ENCODE measurements at places on chromosomes 12 and 14.
A peak's percentile ranks its signal among the peaks of the same experiment; 100 is the strongest.

GRCh38 chr12:7395950-7396349, 48.0 kb downstream of the CD163L1 start:
- no peak for DNase-seq

- no peak for DNase-seq
Observed at GRCh38 chr14:80491650-80492049, 280.3 kb upstream of the DIO2 start.

GRCh38 chr14:90487031-90487430, 90.2 kb downstream of the CALM1 start:
- DNase-seq: no peak

DNA sequence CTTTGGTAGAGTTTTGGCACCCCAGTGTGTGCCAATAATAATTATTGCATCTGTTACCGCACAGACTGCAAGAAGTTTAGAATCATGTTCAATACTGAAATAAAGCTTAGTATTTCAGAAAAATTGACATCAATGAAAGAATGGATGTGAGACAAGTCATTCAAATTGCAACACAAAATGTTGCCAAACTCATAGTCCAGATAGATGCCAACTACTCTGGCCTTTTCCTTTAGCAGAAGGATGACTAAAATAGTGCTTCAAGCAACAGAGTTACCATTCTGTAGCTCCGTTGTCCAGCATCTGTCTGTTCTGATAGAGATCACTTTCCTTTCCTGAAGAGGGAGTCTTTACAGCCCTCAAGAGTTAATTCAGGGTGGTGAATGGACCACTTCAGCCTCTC, 77.5 kb downstream of the LIN7A start:
- no peak for DNase-seq

DNA sequence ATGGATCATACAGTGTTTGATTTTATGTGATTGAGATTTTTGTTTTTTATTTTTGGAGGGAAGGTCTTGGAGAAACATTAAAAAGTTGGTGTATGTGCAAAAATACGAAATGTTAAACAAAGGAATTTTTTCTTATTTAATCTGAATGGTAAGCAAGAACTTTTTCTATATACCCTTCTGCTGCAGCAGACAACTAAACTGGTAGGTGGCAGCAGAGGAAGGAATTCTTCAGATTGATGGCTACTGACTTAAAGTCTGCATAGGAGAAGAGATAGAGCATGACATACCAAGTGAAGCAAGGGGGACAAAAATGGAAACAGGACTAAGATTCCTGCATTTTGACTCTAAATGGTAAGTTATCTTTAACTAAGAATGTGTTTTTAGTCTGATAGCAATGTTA, 42.0 kb upstream of the A2ML1 start:
- peak; percentile 46 for DNase-seq

GRCh38 chr12:130104571-130105106, 57.6 kb upstream of the FZD10 start:
- no peak for DNase-seq

DNA sequence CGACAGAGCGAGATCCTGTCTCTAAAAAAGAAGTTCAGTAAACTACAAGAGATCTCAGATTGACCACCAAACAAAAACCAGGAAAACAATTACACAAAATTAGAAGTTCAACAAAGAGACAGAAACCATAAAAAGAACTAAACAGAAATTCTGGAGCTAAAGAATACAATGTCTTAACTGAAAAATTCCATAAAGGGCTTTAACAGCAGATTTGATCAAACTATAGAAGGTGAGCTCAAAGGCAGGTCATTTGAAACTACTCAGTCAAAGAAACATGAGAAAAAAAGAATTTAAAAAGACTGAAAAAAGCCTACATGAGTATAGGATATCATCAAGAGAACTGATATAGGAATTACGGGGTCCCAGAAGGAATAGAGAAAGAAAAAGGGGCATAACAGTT, 71.2 kb downstream of the ITPR2 start:
- DNase-seq: no peak

- DNase-seq: no peak
Observed at GRCh38 chr14:92704036-92704804, 44.2 kb downstream of the LGMN start.

DNA sequence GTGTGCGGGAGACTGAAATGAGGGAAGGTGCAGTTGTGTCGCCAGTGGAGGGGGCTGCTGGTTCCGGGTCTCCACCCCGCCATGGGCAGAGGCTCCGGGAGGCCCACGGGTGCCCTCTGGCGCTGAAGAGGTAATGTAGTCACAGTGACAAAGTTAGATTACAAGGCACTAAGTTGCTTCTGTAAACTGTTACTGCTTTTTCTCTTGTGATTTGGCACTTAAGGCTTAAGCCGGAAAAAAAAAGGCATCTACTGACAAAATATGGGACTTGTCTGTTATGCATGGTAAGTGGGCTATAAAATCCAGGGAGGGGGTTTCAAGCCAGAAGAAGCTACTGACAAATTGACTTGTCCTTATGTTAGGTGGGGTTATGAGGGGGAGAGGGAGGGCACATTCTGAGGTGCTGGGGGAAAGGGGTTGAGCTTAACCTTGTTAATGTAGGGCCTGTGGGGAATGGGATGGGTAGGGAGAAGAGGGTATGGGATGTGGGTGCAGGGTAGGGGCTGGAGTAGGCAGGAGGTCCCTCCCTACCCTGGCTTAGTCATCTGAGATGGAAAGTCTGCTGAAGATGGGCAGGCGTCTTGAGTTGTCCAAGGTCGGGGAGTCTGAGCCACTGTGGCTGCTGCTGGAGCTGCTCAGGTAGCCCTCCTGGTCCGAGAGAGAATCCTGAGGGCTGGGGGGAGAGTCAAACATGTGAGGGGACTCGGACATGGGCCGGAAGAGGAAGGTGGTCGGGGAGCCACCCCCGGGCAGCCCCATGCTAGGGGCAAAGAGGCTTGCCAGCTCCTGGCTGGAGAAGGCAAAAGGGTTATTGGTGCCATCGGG, 3.7 kb downstream of the ZFP36L1 start:
- DNase-seq: peak; percentile 59

- DNase-seq: no peak
Observed at GRCh38 chr14:77264466-77265186, 6.4 kb downstream of the NGB start.

DNA sequence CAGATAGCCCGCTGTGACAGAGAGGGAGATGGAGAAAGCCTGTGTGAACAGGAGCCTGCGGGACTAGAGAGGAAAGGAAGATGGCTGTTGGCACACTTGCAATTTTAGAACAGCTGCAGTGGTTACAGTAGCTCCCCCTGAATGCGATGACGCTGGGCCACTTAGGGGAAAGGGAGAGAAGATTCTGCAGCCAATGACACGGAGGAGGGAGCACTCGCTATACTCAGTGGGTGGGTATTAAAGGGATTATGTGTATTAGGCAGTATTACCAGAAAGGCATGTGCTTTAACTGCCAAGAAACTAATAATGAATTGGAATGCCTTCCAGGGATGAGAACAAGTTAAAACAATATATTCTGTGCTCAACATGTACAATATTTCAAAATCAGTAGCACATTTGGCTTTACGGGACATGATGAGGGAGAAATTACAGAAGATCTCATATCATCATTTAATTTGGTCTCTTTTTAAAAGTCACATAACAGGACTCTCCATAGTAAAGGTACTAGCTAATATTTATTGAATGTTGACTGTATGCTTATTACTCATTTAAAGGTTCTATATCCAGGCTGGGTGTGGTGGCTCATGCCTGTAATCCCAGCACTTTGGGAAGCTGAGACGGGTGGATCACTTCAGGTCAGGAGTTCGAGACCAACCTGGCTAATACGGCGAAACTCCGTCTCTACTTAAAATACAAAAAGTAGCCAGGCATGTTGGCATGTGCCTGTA, 35.9 kb upstream of the FOS start:
- DNase-seq: peak; percentile 51

DNA sequence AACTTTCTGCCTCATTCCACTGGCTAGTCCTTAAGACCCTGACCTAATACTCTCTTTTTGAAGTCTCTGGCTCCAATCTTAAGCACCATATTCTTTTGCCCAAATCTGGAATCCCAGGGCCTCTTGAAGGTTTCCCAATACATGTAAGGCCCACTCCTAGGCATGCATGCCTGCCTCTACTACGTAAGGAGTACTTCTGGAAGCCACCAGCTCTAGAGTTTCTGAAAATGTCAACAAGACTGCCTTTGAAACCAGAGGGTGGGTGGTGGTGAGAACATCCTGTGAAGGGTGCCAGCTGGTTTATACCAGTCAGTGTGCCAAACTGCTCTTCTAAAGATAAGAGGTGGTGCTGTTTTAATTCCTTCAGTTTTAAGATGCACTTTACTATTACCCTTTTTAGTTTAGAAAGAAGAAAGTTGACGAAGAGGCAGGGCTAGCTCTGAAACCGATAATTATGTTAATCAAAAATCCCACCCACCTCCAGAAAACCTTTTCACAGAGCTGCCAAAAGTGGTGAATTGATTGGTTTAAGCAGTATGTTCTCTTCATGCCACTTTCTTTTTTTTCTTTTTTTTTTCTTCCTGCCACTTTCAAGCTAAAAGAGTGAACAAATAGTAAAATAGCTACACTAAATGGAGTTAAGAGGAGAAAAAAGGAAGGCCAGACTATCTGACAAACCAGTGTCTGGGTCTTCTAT, 8.7 kb upstream of the WDR89 start:
- no peak for DNase-seq

- DNase-seq: peak; percentile 30
Observed at GRCh38 chr12:14554281-14555007, 13.2 kb downstream of the PLBD1 start.

GRCh38 chr12:110170535-110171185, 46.5 kb downstream of the IFT81 start:
- DNase-seq: no peak

GRCh38 chr12:81627336-81628189, 131.6 kb downstream of the PPFIA2 start:
- DNase-seq: peak; percentile 32

- peak; percentile 66 for DNase-seq
Observed at GRCh38 chr12:14948672-14949071, 10.3 kb upstream of the ERP27 start.

DNA sequence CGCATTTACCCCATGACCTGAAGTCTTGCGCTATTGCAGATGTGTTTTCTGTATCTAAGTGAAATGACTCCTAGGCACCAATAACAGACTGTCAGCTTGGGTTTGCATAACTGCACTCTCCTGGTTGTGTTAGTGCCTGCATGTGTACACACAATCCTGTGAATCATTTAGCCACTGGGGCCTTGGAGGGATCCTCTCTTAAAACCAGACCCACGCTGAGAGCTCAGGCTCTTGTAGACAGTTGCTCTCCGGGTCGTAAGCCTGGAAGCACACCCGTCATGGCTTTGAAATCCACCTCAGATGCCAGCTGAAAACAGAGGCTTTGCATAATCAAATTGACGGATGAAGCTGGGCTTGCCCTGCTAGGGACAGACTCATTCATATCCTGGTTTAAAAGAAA, 79.2 kb upstream of the RBM19 start:
- no peak for DNase-seq

- no peak for DNase-seq
Observed at GRCh38 chr12:103138538-103138937, 181.1 kb downstream of the ASCL1 start.

DNA sequence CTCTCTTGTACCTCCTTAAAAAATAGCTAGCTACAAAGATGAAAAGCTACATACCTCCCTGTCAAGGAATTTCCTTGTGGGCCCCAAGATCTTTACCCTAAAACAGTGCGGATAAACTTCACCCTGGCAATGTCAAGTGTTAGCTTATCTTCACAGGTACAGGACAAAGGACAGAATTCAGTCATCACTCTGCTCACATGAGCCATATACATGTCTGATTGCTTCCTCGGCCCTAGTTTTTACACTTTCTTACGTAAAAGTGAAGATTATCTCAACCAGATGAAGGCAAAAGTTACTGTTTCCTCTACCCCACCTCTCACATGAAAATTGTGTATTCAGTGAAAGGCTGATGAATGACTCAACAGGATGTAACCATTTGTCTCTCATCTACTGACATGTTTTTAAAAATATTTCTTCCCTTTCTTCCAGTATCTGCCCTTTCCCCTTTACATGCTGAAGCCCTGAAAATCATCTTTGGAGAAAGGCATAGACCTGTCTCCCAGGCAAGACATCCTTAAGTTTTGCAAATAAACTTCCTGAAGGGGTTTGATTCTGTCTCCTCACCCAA, 890.1 kb downstream of the GALC start:
- no peak for DNase-seq

GRCh38 chr14:91405241-91405721, 12.3 kb downstream of the CCDC88C start:
- no peak for DNase-seq

DNA sequence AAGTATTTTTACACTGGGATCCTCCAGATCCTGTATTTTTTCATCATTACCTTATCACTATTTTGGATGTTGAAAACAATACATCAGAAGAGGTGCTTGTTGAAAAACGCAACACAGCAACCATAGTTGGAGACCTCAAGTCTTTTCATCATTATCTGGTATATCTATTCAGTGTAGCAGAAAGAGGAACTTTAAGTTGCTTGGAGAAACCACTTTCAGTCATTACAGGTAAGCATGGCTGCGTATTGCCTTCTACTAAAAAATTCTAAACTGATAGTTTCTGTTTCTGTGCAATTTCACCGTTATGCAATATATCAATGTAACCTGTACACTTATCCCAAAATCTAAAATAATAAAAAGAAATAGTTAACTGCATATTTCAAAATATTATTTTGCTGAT, 32.2 kb upstream of the PTPRQ start:
- DNase-seq: no peak

DNA sequence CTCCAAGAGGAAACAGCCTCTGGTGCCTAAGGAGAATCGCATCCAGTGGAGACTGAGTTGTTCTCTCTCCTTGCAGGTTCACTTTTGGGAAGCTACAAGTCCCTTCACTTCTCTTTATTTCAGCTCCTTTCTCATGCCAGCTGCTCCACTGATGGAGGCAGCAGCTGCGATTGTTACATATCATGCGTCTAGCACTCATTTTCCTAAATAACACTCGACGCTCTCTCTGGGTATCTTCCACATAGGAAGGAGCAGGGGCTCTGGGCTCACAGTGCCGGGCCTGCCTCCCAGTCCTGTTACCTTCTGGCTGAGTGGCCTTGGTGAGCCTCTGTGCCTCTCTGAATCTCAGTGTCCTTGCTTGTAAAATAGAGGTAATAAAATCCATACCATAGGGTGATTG, 162.6 kb upstream of the HIF1A start:
- no peak for DNase-seq

DNA sequence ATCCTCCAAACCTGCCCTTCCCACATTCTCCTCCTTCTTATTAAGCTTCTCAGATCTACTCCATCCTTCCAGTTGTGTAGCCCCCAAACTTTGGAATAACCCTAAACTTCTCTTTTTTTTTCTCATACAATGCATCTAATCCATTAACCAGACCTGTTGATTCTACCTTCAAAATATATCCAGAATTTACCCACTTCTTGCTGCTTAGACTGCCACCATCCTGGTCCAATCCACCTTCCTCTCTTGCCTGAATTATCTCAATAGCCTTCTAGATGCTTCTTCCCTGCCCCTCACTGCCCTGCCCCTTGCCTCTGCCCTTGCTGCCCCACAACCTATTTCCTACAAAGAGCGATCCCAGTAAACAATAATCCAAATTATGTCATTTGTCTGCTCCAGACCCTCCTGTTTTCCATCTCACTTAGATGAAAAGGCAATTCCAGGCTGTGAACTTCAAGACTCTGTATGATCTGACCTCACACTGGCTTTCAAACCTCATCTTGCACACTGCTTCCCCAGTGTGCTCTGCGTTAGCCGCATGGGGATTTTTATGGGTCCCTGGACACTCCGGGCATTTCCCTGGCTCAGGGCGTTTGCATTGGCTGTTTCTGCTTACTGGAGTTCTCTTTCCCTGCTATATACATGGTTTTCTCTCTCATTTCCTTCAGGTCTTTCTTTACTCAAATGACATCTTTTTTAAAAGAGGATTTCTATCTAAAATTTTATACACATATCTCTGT, 42.6 kb upstream of the HIF1A start:
- DNase-seq: no peak

GRCh38 chr14:24390701-24391468, 7.9 kb upstream of the NYNRIN start:
- no peak for DNase-seq
